ENCODE measurements at places on chromosomes 12 and 14. TPM values are rescaled to one million over a fixed set of nuclear protein-coding genes. Genes with fewer than 3 reads are reported as not detected.
A peak's percentile ranks its signal among the peaks of the same experiment; 100 is the strongest.

DNA sequence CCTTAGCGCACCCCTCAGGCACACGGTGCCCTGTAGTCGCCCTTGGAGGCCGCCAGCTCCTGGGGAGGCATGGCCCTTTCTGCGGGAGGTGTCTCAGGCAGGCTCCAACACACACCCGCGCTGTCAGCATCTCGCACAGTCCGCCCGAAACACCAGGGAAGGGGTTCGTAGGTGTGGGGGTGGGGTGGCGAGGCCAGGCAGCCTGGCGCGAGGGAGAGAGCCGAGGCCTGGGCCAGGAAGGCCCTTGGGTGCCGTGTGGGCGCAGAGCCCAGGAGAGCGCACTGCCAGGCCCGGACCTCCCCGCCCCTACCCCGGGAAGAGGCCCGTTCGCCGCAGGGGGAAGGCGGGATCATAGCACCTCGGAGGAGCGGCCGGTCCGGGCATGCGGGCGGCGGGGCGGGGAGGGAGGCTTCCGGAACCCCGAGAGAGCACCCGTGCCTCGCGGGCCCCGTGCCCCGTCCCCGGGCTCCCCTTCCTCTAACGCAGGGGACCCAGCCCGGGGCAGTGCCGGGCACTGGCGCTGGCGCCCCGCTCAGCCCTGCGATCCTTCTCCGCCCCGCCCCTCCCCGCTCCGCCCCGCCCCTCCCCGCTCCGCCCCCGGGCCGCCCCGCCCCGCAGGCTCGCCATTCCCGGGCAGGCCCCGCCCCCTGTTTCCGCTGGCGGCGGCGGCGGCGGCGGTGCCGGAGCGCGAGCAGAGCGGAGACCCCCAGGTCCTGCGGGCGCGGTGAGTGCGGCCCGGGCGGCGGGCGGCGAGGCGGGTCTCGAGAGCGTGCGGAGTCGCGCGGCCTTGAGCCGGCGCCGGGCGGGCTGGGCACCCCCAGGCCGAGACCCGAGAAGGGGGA, at the start of gene TSPAN9:
Gene TSPAN9, plus strand, starts transcription at position 650 of the 842 bp plus-strand sequence. CDS start 123,815 bp downstream, outside the sequence.
- peak; percentile 86 for DNase-seq

DNA sequence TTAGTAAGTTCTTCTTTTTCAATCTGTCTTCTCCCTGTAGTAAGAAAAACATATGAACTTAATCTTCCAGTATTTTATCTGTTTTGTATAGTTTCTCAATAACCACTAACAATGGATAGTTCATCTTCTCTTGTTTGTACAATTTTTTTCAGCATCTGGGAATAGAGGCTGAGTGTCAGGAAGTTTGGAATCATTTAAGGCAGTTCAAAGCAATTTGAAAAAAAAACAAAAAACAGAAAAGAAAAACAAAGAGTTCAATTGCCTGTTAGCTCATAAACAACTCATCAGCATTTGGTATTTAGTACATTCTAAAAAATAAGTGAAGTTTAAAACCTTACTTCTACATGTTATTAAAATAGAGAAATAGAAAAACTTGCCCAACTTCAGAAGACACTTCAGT, 116.8 kb downstream of the PLCZ1 start:
- no peak for DNase-seq

DNA sequence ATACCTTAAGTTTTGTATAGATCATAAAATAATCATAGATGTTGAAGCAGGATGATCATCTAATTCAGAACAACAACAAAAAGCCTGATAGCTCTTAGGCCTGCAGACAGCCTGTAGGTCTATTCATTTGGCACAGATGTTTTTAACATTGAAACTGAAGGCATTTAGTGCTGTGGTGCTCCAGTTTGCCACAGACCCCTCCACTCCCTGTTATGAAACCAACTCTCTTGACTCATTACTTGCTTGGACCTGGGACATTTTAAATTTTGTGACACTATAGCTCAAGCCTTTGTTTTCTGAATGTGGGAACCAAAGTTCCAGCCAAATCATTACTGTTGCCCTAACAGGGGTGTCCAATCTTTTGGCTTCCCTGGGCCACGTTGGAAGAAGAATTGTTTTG, 9.1 kb downstream of the PRKCH start:
- DNase-seq, result no peak

Gene PRH2
- polyA plus RNA-seq, result not detected

DNA sequence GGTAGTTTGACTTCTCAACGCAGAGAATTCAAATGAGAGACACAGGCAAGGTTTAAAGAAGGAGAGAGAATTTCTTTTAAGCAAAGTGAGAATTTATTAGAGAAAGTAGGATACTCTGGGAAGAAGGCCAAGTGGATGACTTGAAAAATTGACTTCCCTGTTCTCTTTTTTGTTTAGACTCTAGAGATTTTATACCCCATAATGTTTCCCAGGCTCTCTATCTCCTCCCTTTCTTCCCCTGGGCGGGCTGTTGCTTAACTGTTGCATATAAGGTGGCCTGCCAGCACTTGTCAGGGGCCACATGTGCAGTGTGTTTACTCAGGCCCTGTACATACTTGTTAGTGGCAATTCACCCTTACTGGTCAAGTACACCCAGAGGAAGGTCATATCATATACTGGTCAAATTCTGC, 403.7 kb downstream of the SLC6A15 start:
- no peak for DNase-seq

Gene C12orf54
- not detected for polyA plus RNA-seq
